ENCODE measurements at places on chromosomes 11 and 22.

DNA sequence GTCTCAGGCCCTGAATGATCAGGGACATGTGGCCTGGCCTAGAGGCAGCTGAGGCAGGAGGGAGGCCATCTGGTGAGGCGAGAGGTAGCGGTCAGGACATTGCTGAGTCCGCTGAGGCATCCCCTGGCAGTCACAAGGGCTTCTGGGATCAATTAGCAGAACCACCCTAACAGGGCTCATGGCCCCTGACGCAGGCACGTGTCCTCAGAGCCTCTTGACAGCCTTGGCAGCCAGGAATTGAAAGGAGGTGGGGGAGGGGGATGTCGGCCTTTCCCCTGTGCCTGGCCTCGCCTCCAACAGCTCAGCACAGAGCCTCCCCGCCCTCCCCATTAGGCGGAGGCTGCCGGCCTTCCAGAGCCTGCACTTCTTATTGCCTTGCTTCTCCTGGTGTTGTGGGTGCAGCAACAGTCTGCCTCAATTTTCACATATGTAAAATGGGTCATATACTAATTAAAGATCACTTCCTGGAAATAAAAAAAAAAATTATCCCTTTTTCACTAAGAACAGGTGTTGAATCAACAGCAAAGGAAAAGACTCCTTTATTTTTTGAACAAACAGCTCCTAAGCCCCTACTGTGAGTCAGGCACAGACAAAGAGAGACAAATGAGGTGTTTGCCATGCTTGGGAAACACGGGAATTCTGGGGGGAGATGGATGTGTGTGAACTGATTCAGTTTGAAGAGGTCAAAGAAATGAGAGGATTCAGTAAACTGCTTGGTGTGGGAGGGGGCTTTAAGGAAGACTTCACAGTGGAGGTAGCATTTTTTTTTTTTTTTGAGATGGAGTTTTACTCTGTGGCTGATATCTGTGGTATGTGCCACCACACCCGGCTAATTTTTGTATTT is 55.3 kb downstream of the NFAM1 start:
- H3K27me3 ChIP-seq: no peaks in the 10 kb centered on the region
- H3K36me3 ChIP-seq: no peaks in the 10 kb centered on the region
- DNase-seq: no peak
- H3K4me1 ChIP-seq: peaks cover 2% of the 10 kb centered on the region
- no peak overlapping the region for H3K27ac ChIP-seq

GRCh38 chr11:119712459-119713358 is 16.3 kb downstream of the NECTIN1 start:
- no peak overlapping the region for H3K27ac ChIP-seq
- peaks cover 27% of the 10 kb centered on the region for H3K27me3 ChIP-seq
- no peak overlapping the region for H3K4me3 ChIP-seq
- peaks cover 5% of the 10 kb centered on the region for H3K4me1 ChIP-seq
- no peaks in the 10 kb centered on the region for H3K36me3 ChIP-seq

- no peaks in the 10 kb centered on the region for H3K4me1 ChIP-seq
- no peaks in the 10 kb centered on the region for H3K36me3 ChIP-seq
- H3K27me3 ChIP-seq: no peaks in the 10 kb centered on the region
Observed at GRCh38 chr11:120715239-120715638, 203.7 kb downstream of the GRIK4 start.

DNA sequence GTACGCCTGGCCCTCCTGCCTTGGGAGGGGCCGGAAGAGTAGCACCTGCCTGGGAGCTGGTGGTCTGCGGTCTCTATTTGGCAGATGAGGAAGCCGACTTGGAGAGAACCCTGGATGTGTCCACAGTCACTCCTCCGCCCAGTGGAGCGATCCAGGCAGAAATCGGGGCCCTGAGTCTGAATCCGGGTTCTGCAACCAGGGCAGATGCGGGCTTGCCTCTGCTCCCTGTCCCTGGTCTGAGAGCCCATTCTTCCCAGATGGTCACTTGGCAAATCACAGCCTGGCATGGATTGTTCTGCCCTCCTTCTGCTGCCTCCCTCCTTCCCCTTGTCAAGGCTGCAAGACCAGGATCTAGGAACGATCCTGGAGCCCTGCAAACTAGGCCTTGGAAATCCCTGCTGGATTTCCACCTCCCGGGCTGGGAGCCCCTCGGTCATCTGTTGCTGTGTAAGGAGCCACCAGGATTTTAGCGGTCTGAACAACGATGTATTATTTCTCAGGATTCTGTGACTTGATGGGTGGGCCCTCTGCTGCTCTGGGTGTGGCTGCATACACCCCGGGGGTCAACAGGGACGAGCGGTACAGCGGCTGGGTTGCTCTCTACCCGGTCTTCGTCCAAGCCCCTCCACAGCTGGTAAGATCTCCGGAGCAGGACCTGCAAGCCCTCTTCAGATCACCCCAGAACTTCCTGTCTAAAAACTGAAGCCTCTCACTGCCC is 2.0 kb upstream of the ASCL2 start:
- peaks cover 4% of the 10 kb centered on the region for H3K4me1 ChIP-seq
- no peak for DNase-seq
- H3K36me3 ChIP-seq: no peaks in the 10 kb centered on the region
- H3K4me3 ChIP-seq: no peak overlapping the region

DNA sequence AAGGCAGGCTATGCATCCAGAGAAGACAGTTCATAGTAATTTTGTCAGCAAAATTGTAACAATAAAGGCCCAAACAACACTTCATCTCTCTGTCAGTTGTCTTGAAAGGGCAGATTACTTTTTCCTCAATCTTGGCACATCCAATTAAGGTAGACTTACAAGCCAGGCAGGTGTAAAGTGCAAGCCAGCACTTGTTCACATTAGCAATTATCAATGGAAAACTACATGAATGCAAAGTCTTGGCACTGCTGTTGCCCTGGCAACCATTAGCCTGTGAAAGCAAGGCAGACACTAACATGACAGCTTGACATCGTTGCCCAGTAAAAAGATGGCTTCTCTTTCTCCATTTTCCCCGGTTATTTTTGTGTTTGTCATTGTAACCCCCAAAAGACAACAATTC is 677.2 kb upstream of the TENM4 start:
- no peak overlapping the region for H3K4me3 ChIP-seq
- no peaks in the 10 kb centered on the region for H3K27me3 ChIP-seq
- no peak for DNase-seq
- no peaks in the 10 kb centered on the region for H3K4me1 ChIP-seq

GRCh38 chr11:35288817-35289541 is 130.4 kb downstream of the SLC1A2 start:
- H3K27ac ChIP-seq: no peak overlapping the region
- DNase-seq: peak; percentile 41
- H3K4me3 ChIP-seq: peak overlapping the region; percentile 27

- DNase-seq: no peak
- peaks cover 21% of the 10 kb centered on the region for H3K4me1 ChIP-seq
- H3K36me3 ChIP-seq: no peaks in the 10 kb centered on the region
- H3K4me3 ChIP-seq: no peak overlapping the region
Observed at GRCh38 chr11:34654483-34655334, 33.8 kb downstream of the EHF start.

DNA sequence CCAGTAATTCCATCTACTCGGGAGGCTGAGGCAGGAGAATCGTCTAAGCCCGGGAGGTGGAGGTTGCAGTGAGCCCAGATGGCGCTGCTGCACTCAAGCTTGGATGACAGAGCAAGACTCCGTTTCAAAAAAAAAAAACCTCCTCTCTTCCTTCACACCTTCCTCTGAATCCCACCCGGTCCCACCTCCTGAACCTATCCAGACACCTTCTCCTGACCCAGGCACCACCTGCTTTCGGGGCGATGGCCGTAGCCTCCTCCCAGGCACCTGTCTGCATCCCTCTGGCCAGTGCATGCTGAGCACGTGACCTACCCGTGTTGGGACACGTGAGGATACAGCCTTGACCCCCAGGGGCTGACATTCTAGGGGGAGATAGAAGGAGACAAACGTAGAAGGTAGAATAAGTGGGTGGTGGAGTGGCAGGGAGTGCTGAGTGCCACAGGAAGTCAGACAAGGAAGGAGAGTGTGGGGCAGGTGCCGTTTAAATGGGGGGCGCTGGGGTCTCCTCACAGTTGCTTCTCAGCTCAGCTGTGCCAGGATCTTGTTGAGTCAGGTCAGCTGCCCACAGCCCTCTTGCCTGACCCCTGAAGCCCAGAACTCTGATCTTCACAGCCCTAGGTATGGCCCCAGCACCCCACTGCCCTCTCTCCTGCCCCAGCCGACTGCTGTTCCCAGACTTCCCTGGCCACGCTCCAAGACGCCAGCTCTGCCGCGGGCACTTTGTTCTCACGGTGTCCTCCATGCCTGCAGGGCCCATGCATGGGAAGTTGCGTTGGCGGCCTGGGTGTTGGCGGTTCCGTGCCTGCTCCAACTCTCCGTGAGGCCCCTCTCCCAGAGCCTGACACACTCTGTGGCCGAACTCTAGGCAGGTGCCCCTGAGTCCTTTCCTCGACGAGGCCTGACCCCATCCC is 1.2 kb upstream of the MIOX start:
- peaks cover 2% of the 10 kb centered on the region for H3K27me3 ChIP-seq
- no peak overlapping the region for H3K4me3 ChIP-seq
- no peaks in the 10 kb centered on the region for H3K4me1 ChIP-seq
- no peak for DNase-seq
- H3K36me3 ChIP-seq: no peaks in the 10 kb centered on the region

DNA sequence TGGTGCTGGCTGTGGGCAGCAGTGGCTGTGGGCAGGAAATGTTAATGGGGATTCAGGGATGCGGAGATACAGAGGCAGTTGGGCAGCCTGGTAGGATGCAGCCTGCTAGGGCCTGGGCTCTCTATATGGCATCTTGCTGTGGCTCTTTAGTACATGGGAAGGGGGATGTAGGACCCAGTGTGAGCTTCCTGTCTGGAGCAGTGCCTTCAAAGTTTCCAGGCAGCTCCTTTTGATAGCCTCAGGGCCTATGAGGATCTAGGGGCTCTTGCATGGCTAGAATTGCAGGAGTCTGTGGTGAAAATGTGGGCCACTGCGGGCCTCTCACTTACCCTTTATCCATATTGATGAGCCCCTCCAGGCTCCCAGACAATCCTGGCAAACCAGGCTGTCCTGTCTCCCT is 213.2 kb upstream of the SNX19 start:
- H3K27ac ChIP-seq: no peak overlapping the region
- no peak for DNase-seq
- H3K36me3 ChIP-seq: no peaks in the 10 kb centered on the region
- H3K4me3 ChIP-seq: no peak overlapping the region

- H3K27ac ChIP-seq: no peak overlapping the region
- H3K36me3 ChIP-seq: peaks cover 16% of the 10 kb centered on the region
- no peak for DNase-seq
- no peaks in the 10 kb centered on the region for H3K27me3 ChIP-seq
- H3K4me3 ChIP-seq: no peak overlapping the region
- peaks cover 19% of the 10 kb centered on the region for H3K4me1 ChIP-seq
Observed at GRCh38 chr11:13448876-13449275, 14.1 kb downstream of the BTBD10 start.

DNA sequence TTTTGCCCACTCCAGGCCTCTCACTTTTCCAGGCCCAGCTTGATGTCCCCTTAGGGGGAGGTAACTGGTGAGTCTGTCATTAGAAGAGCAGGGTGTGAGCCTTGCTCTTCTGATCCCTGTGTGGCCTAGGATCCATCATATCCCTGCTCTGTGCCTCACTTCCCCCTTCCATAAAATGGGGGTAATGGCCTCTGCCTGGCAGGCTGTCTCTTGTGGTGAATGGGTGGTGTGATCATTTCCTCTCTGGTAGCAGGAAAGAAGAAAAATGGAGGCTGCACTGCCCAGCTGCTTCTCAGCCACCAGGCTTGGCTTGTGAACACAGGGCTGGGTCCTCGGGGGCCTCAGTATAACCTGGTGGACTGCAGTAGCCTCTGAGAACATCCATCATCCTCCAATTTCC is 5.6 kb downstream of the ARHGEF17 start:
- peak overlapping the region; percentile 6 for H3K27ac ChIP-seq
- peaks cover 6% of the 10 kb centered on the region for H3K4me1 ChIP-seq
- H3K36me3 ChIP-seq: no peaks in the 10 kb centered on the region
- no peak for DNase-seq
- H3K4me3 ChIP-seq: no peak overlapping the region
- H3K27me3 ChIP-seq: peaks cover 17% of the 10 kb centered on the region

- H3K4me3 ChIP-seq: no peak overlapping the region
- H3K4me1 ChIP-seq: peaks cover 3% of the 10 kb centered on the region
- peaks cover 26% of the 10 kb centered on the region for H3K27me3 ChIP-seq
- DNase-seq: no peak
Observed at GRCh38 chr11:10979529-10979928, 121.7 kb upstream of the ZBED5 start.

DNA sequence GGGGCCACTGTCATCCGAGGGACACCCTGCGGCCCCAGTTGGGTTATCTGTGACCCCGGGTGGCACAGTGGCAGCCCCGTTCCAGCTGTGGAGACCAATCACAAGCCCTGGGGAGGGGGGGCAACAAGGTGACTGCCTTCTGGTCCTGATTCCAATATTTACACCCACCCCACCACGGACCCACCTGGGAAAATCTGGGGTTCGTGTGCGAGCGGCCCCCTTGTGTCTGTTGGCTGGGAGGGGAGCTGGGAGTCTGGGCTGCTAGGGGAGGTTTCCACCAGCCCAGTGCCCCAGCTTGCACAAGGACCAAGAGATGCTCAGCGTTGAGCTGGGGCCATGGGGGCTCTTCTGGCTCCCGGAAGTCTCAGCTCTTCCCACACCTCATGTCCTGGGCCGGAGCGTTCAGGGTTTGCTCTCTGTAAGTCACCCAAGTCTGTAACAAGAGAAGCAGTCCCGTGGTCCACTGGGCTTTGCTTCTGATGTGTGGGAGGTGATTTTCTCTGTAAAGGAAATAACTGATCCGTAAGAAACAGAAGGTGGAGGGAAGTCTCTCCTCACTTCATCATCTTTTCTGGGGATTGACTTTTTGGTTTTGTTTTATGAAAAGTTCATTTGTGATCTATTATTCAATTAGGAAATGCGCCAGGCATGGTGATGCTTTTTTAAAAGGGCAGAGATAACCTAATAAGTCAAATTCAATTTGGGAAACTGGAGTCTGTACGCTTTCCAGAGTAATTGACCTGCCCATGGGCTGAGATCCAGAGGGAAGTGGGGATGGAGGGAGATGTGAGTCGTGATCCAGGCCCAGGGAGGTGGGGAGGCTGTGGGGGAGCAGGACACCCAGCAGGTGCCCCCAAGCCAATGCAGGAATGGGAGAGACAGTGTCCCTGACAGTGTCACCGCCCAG is 22.4 kb upstream of the GAL start:
- no peaks in the 10 kb centered on the region for H3K27me3 ChIP-seq
- no peak overlapping the region for H3K4me3 ChIP-seq
- H3K27ac ChIP-seq: no peak overlapping the region
- no peak for DNase-seq

GRCh38 chr11:118175031-118175992 is 1.1 kb downstream of the SCN2B start:
- H3K4me1 ChIP-seq: peaks cover 3% of the 10 kb centered on the region
- no peaks in the 10 kb centered on the region for H3K36me3 ChIP-seq
- DNase-seq: no peak
- peaks cover 17% of the 10 kb centered on the region for H3K27me3 ChIP-seq
